MG63 (cell line): ENCODE measurements at places on chromosomes 12 and 14. TPM values are rescaled to one million over a fixed set of nuclear protein-coding genes. Genes with fewer than 3 reads are reported as not detected.

GOLT1B gene
- total RNA-seq = 45.6 and 97.8 TPM in 2 replicates

RNASE7 gene
- total RNA-seq = not detected in 2 replicates

FAM181A gene
- not detected in 2 replicates for total RNA-seq

SLC6A15 gene
- total RNA-seq = 0.30 and 1.5 TPM in 2 replicates

CD27 gene
- not detected in 2 replicates for total RNA-seq

COCH gene
- 6.2 and 7.0 TPM in 2 replicates for total RNA-seq

KRT79 gene
- not detected in 2 replicates for total RNA-seq

MUCL1 gene
- not detected in 2 replicates for total RNA-seq

FOXN4 gene
- total RNA-seq = not detected in 2 replicates

ACOT4 gene
- 0.44 and 0.76 TPM in 2 replicates for total RNA-seq

OASL gene
- 25.4 and 51.1 TPM in 2 replicates for total RNA-seq

NFATC4 gene
- total RNA-seq = 4.9 and 14.5 TPM in 2 replicates

AQP2 gene
- not detected in 2 replicates for total RNA-seq

MIPOL1 gene
- 6.0 and 9.2 TPM in 2 replicates for total RNA-seq

GALNT16 gene
- total RNA-seq = 3.8 and 8.6 TPM in 2 replicates

C14orf132 gene
- 3.8 and 5.3 TPM in 2 replicates for total RNA-seq

SUOX gene
- 9.7 and 23.4 TPM in 2 replicates for total RNA-seq

SLC5A8 gene
- total RNA-seq = not detected in 2 replicates

TAS2R19 gene
- not detected in 2 replicates for total RNA-seq

SETD1B gene
- 1.0 and 1.1 TPM in 2 replicates for total RNA-seq

ASCL1 gene
- not detected in 2 replicates for total RNA-seq

CCDC92 gene
- total RNA-seq = 7.4 and 12.7 TPM in 2 replicates

BMP4 gene
- total RNA-seq = 9.3 and 13.5 TPM in 2 replicates

IL31 gene
- total RNA-seq = not detected in 2 replicates

ORAI1 gene
- 5.9 and 15.9 TPM in 2 replicates for total RNA-seq
